ENCODE measurements at places on chromosomes 1 and 21. TPM values are rescaled to one million over a fixed set of nuclear protein-coding genes. Genes with fewer than 3 reads are reported as not detected.
A peak's percentile ranks its signal among the peaks of the same experiment; 100 is the strongest.

DNA sequence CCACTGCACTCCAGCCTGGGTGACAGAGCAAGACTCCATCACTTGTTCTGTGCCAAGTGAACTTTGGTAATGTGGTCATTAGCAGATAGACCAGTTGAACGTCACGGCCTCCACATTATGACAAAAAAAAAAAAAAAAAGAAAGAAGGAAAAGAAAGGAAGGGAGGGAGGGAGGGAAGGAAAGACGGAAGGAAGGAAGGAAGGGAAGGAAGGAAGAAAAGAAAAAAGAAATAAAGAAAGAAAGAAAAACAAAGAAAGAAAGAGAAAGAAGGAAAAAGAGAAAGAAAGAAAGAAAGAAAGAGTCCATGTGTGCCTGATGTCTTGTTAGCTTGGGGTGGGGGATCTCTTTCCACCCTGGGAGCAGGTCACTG lies 45.3 kb downstream of the SIM2 start:
- no peaks in the 10 kb centered on the region for H3K36me3 ChIP-seq
- 0 out of 2 replicates have a peak, but pooled peaks cover 3% of the 10 kb centered on the region for H3K4me1 ChIP-seq
- H3K27ac ChIP-seq = no peak overlapping the region
- H3K27me3 ChIP-seq = no peaks in the 10 kb centered on the region
- H3K4me3 ChIP-seq = no peak overlapping the region
- no peak for DNase-seq

Gene KRTAP7-1
- total RNA-seq = not detected

Gene TSTD1
- 20.1 TPM for total RNA-seq

DNA sequence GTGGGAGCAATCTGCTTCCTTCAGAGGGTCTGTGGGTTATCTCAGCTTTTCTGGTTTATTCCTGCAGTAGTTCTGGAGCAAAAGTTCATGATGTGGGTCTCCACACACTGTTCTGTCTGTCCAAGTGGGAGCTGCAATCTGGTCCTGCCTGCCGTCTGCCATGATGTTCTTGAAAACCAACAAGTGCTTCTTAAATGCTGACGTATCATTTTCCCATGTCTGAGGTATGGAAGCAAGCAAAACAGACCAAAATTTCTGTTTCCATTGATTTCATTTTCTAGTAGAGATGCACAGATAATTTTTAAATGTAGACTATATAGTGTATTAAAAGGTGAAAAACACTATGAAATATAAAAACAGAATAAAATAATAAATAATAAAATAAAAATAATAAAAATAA lies 65.2 kb downstream of the SERINC2 start:
- H3K27ac ChIP-seq = no peak overlapping the region
- no peak for DNase-seq
- no peaks in the 10 kb centered on the region for H3K27me3 ChIP-seq
- no peaks in the 10 kb centered on the region for H3K4me1 ChIP-seq
- no peaks in the 10 kb centered on the region for H3K36me3 ChIP-seq

DNA sequence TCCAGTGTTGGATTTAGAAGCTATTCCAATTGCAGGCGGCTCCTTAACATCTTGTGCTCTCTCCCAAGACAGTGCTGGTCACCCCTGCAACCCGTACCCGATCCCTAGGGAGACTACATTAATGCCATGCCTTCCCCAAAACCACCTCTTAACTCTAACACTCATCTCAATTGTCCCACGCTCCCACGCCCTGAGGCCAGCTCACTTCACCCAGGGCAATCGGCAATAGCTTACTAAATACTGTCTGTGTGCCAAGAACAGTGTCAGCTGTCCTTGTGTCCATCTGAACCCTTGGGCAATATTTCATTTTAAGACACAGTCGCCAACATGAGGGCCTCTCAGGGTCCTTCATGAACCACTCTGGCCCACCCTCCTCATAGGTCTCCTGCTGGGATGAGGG lies 13.9 kb downstream of the C1orf198 start:
- H3K4me3 ChIP-seq = no peak overlapping the region
- no peak for DNase-seq
- no peaks in the 10 kb centered on the region for H3K36me3 ChIP-seq
- H3K4me1 ChIP-seq = peaks cover 47% of the 10 kb centered on the region
- no peaks in the 10 kb centered on the region for H3K27me3 ChIP-seq

DNA sequence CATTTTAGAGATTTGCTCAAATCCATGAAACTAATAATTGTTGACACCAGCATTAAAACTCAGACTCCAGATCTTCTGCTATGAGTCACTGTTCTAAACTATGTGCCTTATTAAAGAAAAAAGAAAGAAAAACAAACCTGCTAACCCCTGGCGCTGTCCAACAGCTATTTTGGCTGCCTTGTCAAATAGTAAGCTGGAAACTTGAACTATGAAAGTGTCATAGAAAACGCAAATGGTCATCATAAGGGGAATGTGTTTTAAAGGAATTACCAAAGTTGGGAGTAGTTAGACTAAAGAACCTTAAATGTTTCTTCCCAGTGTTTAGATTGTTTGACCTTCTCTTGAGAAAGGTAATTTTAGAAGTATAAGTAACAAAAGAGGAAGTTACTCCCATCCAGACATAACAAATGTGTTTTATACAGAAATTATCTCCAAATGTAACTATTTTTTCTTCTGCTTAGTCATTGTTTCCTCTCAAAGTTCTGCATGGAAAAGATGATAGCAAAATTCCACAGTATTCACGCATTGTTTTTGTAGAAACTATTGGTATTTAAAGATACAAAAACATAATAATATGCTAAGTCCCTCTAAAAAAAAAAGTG lies 272.4 kb downstream of the TPR start:
- DNase-seq = no peak
- no peaks in the 10 kb centered on the region for H3K4me1 ChIP-seq
- H3K36me3 ChIP-seq = no peaks in the 10 kb centered on the region
- H3K27me3 ChIP-seq = no peaks in the 10 kb centered on the region
- no peak overlapping the region for H3K27ac ChIP-seq
- H3K4me3 ChIP-seq = no peak overlapping the region

Gene GPR37L1
- total RNA-seq = 0.44 TPM

Gene KIF21B
- total RNA-seq = 0.46 TPM

Gene C4BPA
- total RNA-seq = 0.26 TPM

DNA sequence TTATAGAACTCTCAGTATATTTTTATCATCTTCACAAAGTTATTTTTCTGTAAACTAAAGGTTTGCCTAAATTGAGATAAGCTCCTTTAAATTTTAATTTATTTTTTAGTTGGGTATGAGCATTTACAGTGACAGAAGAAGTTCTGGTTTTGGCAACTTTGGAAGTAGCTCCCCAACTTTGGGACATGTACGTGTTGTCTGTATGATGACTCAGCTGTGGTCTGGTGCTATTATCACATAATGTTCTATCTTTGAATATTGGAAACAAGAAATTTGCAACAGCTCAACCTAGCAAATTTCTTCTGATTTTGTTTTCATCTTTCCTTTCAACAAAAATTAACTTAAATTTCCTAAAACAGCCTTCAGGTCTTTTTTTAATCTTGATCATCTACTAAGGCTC lies 46.6 kb upstream of the C1orf105 start:
- H3K27me3 ChIP-seq = no peaks in the 10 kb centered on the region
- peak overlapping the region; percentile 64 for H3K27ac ChIP-seq
- no peak overlapping the region for H3K4me3 ChIP-seq
- no peak for DNase-seq
- no peaks in the 10 kb centered on the region for H3K36me3 ChIP-seq
- H3K4me1 ChIP-seq = no peaks in the 10 kb centered on the region

Gene RIT1
- total RNA-seq = 28.1 TPM

Gene SLC41A1
- total RNA-seq = 33.3 TPM

GRCh38 chr1:193533853-193534252 lies 347.4 kb upstream of the B3GALT2 start:
- H3K4me3 ChIP-seq = no peak overlapping the region
- no peak overlapping the region for H3K27ac ChIP-seq
- no peaks in the 10 kb centered on the region for H3K27me3 ChIP-seq
- no peaks in the 10 kb centered on the region for H3K4me1 ChIP-seq
- DNase-seq = no peak
- no peaks in the 10 kb centered on the region for H3K36me3 ChIP-seq
